MM.1S (cell line): ENCODE measurements at places on chromosomes 3 and 15.

GRCh38 chr3:111863942-111864694, 5.1 kb downstream of the PHLDB2 start:
- no peak for DNase-seq

- no peak for DNase-seq
These were observed 26.4 kb upstream of the GABPB1 start for GRCh38 chr15:50381438-50381837.

GRCh38 chr15:85579957-85580694, 199.7 kb downstream of the AKAP13 start:
- DNase-seq: no peak

DNA sequence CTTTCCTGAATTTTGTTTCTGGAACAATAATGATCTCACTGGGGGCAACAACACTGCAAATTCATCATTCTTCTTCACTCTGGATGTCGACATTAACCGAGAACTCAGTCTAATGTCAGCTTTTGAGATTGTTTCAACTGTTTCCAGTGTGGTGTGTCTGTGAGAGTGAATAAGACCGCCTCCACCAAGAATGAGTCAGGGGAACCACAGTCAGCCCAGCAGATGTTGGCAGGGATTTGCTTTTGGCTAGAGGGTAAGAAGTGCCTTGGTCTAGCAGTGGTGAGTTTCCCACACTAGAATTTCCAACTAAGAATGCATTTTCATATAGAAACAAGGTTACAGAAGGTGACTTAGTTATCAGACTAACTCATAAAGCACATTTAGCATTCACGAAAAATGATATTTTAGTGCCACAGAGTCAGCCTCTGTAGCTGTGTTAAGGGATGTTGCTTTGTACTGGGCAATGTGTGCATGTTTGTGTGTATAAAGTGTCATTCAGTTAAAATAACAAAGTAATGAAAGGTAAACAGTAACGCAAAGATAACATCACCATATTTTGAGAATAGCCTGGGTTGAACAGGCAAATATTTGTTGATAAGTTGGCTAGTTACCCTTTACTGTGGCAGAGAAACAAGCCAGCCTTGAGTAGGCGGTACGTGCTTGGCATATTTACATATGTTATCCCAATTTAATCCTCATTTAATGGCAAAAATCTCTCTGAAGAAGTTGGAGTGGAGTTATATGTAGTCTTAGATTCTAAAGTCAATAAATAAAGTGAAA, 33.8 kb downstream of the DRD3 start:
- no peak for DNase-seq

GRCh38 chr3:152610622-152611021, 224.3 kb upstream of the P2RY1 start:
- DNase-seq: no peak

DNA sequence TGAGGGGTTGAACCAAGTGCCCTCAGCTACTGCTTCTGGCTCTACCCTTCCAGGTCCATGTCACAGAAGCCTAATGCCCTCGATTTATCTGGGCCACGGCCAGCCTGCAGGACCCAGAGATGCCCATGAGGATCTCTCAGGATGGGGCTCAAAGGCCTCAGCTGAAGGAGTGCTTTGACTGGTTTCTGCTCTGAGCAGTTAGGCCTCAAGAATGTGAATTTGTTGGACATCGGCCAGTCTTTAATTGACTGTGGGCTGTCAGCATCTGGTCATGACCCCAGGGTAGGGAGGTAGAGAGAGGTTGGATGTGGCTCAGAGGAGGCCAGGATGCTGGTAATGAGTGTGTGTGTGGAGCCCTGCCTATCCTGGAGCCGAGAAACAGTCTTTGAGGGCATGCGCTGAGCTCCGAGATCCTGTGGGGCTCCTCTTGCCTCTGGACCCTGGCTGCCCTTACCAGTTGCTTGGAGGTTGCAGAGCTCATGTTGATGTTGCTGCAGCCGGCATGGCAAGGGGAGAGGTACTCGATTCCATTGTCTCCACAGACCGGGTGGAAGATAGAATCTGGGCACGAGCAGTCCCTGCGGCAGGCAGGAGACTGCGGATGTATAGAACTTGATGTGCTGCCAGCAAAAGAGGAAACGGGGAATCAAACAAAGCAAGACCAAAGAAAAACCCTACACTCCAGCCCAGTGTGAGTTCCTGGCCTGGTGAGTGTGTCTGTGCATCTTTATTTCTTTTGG, 49.1 kb upstream of the RAB6B start:
- DNase-seq: no peak

DNA sequence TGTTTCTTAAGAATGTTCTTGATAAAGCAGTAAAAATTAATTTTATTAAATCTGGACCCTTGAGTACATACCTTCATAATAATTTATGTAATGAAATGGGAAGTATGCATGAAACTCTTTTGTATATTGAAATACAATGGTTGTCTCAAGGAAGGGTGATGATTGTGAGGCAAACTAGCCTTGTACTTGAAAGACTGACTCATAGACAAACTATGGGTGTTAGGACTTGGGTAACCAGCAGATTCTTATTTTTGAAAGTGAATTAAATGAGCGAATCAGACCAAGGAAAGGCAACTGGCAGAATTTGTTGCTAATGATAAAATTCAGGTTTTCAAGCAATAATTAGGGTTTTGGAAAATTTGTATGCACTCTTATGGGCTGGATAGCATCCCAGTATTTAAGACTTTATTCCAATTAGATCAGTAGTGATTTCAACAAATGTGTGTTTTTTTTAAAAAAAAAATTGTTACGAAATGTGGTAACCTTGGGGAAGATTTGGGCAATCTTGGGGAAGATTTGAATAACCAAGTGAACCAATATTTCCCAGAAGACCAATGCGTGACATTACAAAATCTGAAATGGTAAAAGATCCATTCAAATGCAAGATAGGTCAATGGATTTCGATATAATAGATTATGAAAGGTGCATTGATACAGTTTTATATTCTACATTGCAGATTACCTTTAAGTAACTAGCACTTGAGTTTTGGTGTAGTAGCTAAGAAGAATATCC, 42.0 kb downstream of the ATP2C1 start:
- no peak for DNase-seq

- no peak for DNase-seq
These were observed 54.2 kb downstream of the FLNB start for GRCh38 chr3:58062472-58062871.

GRCh38 chr3:185250247-185250646, 3.6 kb downstream of the EHHADH start:
- DNase-seq: no peak

GRCh38 chr3:113533534-113533892, 1.2 kb downstream of the SIDT1 start:
- DNase-seq: peak; percentile 48

DNA sequence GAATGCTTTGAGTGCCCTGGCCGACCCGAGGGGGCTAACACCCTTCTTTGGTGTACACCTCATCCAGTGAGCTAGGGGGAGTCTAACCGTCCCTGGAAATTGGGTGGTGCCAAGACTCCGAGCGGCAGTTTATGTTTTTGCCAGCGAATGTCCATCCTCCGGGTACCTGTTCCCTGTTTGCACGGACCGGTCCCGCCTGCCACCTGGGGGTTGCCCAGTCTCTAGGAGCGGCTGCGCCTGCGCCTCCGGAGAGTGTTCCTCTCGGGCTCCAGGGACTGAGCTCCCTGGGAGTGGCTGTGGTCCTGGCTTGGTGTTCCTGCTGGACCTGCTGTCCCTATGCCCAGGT, 913 bp upstream of the WNT7A start:
- DNase-seq: no peak

DNA sequence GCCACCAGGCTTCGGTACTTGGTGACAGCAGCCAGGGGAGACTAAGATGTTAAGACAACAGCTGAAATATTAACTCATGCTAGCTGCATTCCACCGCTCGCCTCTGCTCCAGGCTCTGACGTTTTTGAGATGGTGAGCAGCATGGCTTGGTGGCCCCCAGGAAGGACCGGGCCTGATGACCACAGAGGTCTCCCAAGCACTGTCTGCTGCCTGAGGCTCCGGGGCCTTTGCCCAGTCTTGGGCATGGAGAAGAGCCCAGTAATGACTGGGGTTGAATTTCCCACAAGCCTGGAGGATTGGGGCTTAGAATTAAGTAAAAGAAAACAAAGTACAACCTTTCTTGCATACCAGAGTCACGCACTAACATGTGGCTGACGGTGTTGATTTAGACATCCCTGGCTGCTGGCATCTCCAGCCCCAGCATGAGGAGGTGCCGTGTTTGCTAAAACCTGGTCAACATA, 243.6 kb upstream of the LYSMD4 start:
- no peak for DNase-seq

DNA sequence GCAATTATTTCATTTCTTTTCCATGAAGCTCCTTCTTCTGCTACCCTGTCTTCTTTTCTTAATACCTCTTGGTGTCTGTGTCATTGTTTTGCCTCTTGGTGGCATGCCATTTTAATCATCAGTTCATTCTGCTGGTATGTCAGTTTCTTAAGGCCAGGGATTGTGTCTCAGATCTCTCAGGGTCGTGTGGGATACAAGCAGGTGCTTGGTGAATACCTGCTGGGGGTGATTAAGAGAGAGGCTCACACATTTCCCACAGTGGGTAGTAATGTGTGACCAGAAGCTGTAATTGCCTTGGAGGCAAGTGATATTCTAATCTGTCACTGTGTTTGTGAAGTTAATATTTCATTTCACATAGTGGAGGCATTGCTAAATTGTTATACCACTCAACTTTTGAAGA, 361.4 kb upstream of the TRIM42 start:
- DNase-seq: no peak

DNA sequence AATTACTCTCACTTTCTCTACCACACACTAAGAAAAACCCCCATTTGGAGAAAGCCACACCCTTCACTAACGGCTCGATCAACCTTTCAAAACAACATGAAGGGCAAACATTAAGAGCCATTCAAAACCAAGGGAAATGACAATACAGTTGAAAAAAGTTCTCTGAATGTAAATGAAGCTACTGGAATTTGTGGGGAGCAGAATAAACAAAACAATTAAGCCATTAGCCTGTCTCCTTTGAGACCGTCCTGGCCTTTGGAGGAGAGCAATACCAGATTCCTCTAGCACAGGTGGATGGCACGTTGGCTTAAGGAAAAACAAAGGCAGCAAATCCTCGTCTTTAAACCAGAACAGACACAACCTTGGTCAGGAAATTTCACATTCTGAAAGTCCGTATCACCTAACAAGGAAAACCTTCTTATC, 18.7 kb downstream of the MYO1E start:
- DNase-seq: no peak

DNA sequence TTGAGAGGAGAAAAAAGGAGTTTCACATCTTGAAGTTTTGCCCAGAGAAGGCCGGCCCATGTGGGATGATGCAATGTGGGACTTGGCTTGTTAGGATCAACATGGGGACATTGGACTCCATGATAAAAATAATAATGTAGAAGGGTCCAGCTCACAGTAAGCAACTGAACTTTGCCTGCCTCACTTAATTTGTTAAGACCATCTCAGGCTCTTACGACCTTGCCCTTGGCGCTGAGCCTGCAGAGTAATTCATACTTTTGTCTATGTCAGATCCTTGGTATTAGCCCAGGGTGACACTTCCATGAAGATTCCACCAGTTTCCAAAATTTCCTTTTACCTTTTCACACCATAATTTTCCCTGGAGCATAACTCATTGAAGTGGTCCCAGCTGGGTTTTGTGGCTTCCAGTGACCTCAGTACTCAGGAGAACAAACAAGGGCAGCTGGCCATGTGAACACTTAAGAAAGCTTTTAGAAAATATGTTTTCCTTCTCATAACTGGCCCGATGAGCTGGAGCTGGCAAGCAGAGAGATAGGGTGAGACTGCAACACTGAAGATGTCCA, 315.4 kb upstream of the RASGRP1 start:
- no peak for DNase-seq

GRCh38 chr3:186967686-186968085, 37.4 kb downstream of the ST6GAL1 start:
- no peak for DNase-seq

GRCh38 chr15:31241888-31242522, 84.6 kb upstream of the KLF13 start:
- DNase-seq: no peak

- peak; percentile 98 for DNase-seq
These were observed 164.6 kb upstream of the LINGO1 start for GRCh38 chr15:77797270-77797669.

GRCh38 chr3:17672506-17672905, 69.9 kb downstream of the TBC1D5 start:
- DNase-seq: no peak

DNA sequence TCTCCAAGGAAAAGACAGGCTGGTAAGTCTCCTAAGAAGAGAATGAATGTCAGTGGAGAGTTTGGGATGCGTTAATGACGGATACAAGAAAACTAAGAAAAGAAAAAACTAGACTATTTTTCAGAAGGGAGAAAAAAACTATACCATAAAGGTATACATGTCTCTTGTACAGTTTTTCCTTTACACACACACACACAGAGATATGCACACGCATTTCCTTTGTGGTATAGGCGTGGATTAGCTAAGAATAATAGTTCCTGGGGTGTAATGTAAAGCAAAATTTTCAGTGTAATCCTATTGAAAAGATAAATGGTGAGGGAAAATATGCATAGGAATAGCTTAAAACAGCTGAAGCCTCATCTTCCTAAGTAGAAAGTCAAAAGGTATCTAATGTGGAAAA, 36.3 kb downstream of the GABPB1 start:
- DNase-seq: no peak

- no peak for DNase-seq
These were observed 21.4 kb downstream of the HDAC11 start for GRCh38 chr3:13501521-13501920.

DNA sequence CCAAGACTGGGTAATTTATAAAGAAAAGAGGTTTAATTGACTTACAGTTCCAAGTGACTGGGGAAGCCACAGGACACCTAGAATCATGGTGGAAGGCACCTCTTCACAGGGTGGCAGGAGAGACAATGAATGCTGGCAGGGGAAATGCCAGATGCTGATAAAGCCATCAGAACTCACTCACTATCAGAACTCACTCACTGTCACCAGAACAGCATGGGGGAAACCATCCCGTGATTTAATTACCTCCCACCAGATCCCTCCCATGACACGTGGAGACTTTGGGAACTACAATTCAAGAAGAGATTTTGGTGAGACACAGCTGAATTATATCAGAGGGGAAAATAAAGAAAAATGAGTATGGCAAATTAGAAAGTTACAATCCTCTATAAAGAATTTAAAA, 310.9 kb downstream of the BCHE start:
- DNase-seq: no peak

GRCh38 chr15:73346735-73347312, 21.9 kb downstream of the HCN4 start:
- DNase-seq: peak; percentile 71

DNA sequence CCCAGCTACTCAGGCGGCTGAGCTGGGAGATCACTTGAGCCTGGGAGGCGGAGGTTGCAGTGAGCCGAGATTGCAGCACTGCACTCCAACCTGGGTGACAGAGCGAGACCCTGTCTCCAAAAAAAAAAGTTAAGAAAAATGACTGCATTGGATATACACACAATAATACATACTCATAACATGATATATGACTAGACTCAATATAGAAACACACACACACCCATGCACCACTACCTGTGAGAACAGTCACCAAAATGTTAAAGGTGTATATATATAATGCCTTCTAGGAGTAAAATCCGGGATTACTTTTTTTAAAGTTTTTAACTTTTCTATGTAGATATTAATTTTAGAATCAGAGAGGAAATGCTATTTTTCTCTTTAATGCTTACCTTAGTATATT, 25.9 kb downstream of the PHC3 start:
- no peak for DNase-seq

GRCh38 chr3:12839156-12839946, 2.0 kb downstream of the RPL32 start:
- DNase-seq: no peak

- DNase-seq: no peak
These were observed 5.0 kb upstream of the RAMAC start for GRCh38 chr15:82980981-82981380.
